Non-pigmented ciliary epithelial cell (primary cell): ENCODE measurements at places on chromosomes 5 and 9.

DNA sequence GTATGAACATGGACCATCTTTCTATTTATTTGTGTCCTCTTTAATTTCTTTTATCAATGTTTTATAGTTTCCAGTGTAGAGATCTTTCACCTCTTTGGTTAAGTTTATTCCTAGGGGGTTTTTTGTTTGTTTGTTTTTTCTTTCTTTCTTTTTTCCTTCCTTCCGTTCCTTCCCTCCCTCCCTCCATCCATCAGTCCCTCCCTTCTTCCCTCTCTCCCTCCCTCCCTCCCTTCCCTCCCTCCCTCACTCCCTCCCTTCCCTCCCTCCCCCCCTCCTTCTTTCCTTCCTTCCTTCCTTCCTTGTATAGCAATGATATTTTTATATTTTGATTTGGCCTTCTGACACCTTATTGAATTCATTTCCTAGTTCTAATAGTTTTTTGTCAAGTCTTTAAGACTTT, 23.4 kb upstream of the IGFBPL1 start:
- no peak for DNase-seq

GRCh38 chr9:12817702-12818101, 42.9 kb downstream of the LURAP1L start:
- DNase-seq: no peak

- peak; percentile 96 for DNase-seq
These were observed 30.2 kb upstream of the APC start for GRCh38 chr5:112707187-112708102.

DNA sequence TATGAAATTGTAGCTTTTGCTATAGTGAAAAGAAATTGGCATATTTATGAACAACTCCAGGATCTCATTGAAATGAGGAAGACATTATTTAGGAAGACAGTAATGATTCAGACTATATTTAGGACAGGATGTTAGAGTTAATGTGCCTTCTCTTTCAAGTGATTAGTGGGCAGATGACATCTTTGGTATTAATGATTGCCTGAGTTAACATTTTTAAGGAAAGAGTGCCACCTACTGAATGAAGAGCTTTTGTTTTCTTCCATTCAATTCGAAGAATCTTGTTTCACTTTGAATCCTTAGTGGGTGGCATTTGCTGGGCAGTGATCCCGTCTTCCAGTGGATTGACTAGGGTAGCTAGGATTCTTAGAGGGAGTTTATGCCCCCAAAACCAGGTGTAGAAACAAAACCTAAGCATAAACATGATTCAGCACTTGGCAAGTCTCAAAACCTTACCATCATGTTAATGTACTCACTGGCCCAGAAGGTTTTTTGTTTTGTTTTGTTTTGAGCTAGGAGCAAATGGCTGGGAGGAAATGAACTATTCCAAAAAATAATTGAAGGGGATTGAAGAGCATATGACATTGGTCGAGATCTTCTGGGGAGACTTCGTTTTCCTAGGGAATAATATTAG, 23.2 kb downstream of the MAP3K1 start:
- no peak for DNase-seq

GRCh38 chr9:87461256-87461655, 36.4 kb upstream of the DAPK1 start:
- DNase-seq: no peak

DNA sequence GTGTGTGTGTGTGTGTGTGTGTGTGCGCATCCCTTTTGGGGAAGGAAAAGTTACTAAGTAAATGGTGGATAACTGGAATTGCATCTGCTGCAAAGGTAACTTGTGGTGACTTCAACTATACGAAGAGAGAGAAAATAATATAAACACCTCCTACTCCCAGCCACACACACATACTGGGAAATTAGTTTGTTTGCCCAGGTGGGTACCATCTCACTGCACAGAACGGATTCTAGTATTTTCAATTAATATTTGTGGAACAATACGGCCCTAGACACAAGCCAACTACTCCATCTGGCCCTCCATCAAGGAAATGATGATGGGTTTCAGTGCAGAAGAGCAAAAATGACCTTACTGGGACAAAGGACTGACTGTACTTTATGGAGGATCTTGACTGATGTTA, 32.2 kb upstream of the TXN start:
- DNase-seq: no peak

DNA sequence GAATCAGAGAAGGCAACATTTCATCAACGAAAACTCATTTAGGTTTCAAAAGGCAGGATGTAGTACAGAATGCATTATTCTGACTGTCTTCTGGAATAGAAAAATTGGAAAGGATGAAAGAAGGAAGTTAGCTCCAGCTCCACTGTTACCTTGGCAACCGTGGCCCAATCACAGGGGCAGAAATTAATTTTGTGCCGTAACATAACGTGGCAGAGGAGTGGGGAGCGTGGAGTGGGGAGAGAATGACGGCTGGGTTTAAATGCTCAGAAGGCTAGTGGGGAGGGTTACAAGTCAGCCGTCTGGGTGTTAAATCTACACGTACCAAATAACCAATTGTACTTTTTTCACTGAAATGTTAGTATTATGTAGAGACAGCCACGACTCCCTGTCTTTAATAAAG, 32.3 kb upstream of the EQTN start:
- no peak for DNase-seq

DNA sequence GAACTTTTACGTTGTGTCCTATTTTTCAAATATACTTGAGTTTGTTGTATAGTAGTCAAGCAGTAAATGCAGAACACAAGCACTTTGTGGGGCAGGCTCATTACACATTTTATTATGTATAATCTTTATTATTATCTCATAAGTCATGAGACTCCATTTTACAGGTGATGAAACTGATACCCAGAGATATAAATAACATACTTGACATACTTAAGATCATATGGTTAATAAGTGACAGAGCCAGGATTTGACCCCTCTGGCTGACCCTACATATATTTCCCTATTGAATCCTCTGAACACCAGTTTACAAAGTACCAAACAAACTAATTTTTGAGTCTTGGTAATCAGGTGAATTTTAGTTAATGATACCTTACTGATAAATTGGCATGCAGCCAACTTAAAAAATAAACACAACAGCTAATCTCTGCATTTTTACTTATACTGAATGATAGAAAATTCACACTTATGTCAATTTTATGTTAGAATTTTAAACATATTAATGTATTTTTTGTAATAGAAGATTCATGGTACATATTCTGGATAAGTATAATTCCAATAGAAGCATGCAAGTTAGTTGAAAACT, 305.0 kb upstream of the MEF2C start:
- no peak for DNase-seq

GRCh38 chr5:156815988-156816599, 34.0 kb upstream of the PPP1R2B start:
- no peak for DNase-seq

DNA sequence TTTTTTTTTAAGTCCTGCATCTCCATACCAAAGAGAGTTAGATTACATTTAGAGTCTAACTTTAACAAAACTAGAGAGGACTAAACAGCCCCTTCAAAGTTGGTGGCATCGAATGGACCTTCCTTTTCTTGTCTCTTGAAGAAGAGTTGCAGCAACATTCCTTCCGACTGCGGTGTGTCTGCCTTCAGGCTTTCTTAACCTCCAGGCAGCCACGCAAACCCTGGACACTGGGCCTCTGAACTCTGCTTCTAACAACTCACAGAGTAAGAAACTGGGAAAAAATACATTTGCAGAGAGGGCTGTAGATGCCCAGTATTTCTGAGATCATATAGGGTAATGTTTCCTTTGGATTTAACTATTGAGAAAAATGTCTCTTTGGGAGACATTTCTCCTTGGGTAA, 120.5 kb upstream of the MAST4 start:
- no peak for DNase-seq

GRCh38 chr5:76663573-76663972, 40.4 kb upstream of the F2RL2 start:
- DNase-seq: no peak

GRCh38 chr5:36450229-36451014, 148.7 kb upstream of the RANBP3L start:
- no peak for DNase-seq

DNA sequence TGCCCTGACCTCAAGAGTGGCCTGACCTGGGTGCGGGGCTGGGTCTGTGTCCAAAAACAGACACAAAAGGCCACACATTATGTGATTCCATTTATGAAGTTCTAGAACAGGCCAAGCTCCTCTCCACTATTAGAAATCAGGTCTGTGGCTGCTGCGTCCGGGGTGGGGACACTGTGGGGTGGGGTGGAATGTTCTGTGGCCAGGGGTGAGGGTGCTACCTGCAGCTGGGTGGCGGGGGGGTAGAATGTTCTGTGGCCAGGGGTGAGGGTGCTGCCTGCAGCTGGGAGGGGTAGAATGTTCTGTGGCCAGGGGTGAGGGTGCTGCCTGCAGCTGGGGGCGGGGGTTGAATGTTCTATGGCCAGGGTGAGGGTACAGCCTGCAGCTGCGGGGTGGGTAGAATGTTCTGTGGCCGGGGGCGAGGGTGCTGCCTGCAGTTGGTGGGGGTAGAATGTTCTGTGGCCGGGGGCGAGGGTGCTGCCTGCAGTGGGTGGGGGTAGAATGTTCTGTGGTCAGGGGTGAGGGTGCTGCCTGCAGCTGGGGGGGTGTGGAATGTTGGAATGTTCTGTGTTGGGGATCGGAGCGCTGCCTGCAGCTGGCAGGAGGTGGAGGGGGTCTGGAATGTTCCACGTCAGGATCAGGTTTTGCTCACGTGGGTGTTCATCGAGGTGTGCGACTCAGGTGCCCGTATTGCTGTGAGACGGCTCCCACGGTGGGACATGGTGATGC, 8.3 kb downstream of the LCN12 start:
- DNase-seq: no peak

- peak; percentile 97 for DNase-seq
These were observed 324.4 kb downstream of the ENC1 start for GRCh38 chr5:74316064-74316603.

- DNase-seq: no peak
These were observed 36.8 kb downstream of the PCDHGC5 start for GRCh38 chr5:141525653-141526052.

DNA sequence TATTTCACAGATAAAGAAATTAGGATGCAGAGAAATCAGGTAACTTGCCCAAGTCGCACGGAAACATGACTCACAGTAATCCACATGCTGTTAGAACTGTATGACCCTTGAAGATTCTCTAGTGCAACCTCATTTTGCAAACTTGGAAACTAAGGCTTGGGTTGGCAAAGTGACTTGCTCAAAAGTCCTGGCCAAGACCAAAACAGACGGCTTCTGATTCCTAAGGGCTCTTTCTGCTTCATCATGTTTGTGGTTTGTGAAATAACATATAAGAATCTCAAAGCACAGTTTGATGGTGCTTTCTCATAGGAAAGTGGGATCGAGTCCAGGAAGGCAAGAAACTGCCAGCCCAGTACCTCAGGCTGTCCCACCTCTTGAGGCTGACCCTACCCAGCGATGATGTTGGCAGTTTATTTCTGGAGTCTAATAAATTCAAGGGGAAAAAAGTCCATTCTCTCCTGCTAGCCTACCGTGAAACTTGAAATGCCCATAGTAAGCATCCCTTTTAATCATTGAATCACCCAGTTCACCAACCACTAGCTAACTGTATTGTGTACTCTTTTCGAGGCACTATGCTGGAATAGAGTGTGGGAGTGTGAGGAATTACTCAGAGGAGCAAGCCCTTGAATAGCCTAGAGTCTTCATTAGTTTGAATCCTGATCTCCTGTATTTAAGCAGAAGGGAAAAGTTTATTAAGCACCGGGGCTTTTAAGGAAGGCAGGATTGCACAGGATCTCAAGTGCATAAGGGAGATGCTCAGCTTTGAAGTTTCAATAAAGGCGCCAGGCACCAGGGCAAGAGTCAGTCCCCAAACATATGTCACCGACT, 14.1 kb downstream of the CAPSL start:
- DNase-seq: no peak

DNA sequence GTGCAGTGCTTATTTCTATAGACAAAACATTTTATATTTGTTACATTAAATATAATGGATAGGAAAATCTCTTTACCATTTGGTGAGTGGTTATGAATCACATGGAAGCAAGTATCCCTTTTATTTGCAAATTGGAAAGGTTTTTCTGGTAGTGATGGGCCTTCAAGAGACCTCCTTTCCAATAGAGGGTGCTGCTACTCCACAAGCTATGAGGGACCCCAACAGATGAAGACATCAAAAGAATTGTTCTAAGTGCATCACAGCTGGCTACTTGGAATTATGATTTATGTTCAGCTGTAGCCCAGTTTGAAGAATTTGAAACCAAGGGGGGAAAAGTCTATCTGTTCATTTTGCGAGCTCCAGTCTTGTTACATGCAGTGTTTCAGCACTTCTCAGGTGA, 493.7 kb upstream of the SGCD start:
- DNase-seq: no peak

DNA sequence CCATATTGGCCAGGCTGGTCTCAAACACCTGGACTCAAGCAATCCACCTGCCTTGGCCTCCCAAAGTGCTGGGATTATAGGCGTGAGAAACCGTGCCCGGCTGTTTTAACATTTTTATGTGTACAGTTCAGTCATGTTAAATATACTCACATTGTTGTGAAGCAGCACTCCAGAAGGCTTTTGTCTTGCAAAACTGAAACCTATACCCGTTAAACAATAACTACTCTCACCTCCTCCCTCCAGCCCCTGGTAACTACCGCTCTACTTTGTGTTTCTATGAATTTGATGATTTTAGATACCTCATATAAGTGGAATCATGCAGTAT, 23.1 kb upstream of the SHB start:
- DNase-seq: no peak

DNA sequence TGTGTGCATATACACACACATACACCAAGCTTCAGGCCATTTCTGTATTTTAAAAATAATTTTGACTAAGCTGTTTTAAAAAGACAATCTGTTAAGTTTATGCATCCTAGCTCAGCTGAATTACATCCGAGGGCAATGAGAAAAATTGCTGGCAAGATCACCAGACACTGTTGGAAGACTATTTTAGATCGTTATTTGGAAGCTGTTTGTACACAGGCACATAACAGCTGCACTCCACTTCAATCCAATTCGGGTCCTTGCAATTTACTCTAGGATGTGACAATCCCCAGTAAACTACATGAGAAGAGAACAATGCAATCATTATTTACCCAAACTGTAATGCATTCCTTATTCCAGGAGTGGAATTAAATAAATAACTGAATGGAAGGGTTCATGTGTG, 79.3 kb upstream of the RASA1 start:
- no peak for DNase-seq

- no peak for DNase-seq
These were observed 2.8 kb downstream of the TENT4A start for GRCh38 chr5:6715758-6716628.

DNA sequence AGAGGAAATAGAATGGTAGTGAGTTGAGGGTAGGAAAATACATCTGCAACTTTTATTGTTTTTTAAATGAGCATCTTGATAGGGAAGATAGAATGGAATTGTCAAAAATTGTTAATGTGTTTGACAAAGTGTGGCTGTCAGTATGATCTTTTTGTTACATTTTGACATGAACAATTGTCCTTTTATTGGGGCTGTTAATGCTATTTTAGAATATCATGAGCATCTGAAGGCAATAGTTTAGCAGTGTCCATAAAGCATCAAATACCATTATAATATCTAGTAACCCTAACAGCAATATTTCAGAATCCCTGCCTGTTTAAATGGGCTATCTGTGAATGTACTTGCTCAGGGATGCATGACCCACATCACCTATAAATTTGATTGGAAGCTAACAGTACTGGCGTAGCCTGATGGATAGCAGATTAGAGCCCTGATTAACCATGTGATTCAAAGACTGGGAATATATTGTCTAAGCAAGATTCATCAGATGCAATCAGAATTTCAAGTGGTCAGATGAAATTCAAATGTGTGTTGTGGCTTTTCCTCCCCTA, 37.8 kb downstream of the TLE4 start:
- peak; percentile 22 for DNase-seq
